ENCODE measurements at places on chromosomes 7 and 10.
A peak's percentile ranks its signal among the peaks of the same experiment; 100 is the strongest.

DNA sequence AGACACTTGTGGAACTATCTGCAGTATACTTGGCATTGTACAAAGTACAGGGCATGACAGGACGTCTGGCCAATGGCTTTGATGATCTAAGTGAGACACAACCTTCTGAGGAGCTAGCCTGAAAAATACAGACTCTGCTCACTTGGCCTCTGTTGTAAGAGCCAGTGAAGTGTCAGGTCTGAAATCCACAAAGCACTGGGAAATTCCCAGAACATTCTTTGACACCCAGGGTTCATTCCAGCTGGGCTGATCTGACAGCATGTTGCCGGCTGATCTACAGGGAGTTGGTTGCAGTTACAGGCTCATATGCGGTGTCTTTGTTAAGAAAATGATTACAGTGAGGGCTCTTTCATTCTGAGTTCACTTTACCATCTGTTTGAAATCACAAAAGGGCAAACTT, 354.6 kb downstream of the PHF14 start:
- DNase-seq: no peak

GRCh38 chr7:154931906-154932305, 71.0 kb downstream of the PAXIP1 start:
- DNase-seq: no peak

DNA sequence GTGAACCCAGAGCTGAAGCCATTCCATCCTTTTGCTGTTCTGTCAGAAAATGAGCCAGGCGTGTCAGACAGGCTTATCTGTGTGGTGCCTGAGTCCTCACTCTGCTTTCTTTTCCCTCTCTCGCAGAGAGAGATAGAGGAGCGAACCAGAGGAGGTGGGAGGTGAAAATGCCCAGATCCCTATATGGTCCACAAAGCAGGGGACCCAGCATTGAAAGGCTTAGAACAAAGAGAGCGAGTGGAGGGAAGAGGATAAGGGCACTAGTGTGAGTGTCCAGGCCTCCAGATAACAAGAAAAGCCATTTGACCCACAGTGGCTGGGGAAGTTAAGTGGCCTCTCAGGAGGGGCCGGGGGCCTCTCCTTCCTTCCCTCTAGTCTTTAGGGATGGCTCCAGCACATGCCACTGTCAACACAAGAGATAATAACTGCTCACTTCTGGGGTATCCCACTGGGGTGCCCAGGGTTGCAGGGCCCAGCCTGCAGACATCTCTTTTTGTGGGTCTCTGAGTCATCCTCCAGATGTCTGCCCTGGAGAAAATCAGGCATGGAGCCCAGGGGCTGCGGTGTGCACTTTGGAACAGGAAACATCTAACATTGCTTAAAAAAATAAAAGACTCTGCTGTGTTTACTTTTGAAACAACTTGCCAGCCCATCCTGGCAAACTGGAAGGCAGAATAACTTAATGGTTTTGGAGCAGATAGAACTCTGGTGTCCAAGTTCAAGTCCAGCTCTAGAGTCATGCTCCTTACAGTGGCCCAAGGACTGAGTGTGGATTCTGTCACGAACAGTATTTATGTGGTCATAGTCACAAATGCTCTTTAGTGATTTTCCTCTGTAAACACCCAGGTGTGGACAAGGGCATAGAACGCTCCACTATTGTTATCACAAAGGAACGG, 189.5 kb downstream of the CXCL12 start:
- no peak for DNase-seq

DNA sequence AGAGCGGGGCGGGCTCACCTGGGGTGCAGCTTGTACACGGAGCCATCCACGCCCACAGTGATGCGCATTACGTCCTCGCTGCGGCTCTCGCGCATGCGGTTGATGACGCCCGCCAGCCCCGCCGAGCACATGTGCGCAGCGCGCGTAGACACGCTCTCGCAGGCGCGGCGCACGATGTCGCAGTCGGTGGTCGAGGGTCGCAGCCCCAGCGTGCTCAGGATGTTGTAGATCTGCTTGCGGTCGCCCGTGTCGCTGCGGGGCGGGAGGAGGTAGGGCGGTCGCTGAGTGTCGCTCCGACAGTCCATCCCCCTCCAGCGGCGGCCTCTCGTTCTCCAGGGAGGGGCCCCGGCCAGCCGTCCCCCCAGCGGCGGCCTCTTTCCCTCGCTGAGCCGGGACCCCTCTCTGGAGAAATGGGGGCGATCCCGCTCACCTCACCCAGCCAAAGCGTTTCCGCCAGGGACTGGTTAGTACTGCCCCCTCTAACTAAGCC, 4.4 kb upstream of the MYL7 start:
- no peak for DNase-seq

GRCh38 chr10:86711513-86712316, 43.4 kb downstream of the LDB3 start:
- no peak for DNase-seq

DNA sequence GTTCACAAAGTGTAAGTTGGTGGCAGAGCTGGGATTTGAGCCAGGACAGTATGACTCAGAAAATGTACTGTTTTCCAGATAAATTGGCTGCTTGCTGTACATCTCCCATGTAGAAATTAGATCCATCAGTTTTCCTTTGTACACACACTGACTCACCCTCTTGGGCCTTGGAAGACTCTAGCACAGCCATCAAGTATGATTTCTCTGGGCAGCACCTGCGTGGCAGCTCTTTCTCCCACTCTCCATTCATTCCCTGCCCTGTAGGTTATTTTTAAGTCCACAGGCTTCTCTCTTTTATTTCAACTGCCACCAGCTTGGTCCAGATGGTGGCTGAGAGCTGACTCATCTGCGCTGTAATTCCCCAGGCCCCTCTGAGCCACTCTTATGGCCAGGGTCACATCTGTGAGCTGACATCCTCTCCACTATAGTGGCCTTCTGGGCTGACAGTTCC, 28.3 kb upstream of the SDK1 start:
- DNase-seq: no peak

DNA sequence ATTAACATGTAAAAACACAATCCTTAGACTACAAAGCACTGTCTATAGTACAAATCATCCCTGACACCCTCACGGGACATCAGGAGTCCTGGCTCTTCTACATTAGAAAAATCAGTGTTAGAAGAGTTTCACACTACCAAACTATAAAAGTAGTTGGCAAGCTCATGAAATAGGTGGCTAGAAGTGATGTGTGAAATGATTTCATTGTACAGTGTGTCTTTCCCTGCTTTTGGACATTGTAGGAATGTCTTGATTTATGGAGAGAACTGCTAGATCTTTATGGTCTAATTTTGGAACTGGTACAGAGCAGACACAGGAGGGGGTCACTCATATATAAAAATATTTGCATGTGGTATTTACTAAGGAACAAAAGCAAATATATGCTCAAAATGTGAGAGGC, 33.2 kb downstream of the SEMA3A start:
- DNase-seq: no peak

DNA sequence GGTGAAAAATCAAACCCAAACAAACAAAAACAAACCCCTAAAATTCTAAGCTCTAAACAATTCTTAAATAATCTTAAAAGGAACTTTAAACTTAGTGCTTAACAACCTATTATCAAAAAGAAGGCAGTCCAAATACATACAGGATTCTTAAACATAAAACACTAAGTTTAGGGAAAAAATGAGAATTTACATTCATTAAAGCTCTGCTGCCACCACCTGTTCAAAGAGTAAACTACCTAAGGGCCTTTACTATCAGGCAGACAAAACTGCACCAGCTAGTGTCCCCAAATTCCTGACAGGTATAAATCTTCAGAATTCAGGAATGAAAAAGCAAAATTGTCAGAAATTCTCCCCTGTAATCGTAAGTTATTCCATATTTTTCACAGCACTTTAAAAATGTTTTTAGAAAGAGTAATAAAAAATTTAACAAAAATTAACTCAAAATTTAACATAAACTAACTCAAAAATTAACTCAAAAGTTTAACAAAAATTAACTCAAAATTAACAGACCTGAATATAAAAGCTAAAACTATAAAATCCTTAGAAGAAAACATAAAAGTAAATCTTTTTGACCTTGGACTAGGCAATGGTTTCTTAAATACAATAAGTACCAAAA, 55.1 kb downstream of the PDZD8 start:
- DNase-seq: no peak

GRCh38 chr10:81013771-81014170, 476.1 kb downstream of the SH2D4B start:
- DNase-seq: no peak

- DNase-seq: no peak
These were observed 193.5 kb downstream of the AUTS2 start for GRCh38 chr7:69791739-69792138.

DNA sequence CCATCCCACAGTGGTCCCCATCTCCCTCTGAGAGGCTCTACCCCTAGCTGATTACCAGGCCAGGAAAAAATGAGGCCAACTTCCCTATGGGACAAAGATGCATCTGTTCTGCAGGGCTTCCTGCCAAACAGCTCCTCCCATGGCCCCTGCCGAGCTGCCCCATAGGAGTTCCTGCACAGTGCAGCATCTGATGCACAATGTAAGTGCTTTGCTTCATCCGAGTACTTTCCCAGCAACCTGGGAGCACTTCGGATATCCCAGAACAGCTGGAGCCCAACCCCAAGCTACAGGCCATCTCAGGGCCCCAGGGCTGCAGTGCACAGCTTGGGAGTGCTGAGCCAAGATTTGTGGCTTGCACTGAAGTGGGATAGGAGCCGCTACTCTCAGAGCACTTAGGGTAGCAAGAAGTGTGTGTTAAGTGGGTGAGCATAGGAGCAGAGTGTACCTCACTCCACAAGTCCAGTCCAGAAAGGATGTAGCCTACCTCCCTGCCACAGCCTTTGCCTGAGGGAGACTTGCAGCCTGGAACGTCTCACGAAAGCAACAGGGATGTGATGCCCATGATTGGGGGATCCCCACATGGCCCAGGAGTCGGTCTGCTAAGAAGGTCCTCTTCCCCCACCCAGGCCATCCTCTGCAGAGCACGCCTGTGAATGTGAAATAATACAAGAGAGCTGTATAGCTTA, 209.6 kb upstream of the VWC2 start:
- no peak for DNase-seq

- peak; percentile 86 for DNase-seq
These were observed 18.0 kb downstream of the MACC1 start for GRCh38 chr7:20199015-20199737.

- DNase-seq: no peak
These were observed 61.6 kb upstream of the ANKRD1 start for GRCh38 chr10:90982406-90983008.

DNA sequence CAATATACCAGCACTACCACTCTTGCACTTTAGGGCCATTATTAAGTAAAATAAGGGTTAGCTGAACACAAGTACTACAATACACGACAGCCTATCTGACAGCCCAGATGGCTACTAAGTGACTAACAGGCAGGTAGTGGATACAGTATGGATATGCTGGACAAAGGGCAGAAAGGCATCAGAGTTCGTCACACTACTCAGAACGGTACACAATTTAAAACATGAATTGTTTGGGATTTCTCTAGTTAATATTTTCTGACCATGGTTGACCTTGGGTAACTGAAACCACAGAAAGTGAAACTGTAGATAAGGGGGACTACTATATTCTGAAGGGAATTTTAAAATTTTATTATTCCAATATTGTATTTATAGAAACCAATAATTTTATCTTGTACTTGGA, 101.3 kb upstream of the SKAP2 start:
- no peak for DNase-seq

DNA sequence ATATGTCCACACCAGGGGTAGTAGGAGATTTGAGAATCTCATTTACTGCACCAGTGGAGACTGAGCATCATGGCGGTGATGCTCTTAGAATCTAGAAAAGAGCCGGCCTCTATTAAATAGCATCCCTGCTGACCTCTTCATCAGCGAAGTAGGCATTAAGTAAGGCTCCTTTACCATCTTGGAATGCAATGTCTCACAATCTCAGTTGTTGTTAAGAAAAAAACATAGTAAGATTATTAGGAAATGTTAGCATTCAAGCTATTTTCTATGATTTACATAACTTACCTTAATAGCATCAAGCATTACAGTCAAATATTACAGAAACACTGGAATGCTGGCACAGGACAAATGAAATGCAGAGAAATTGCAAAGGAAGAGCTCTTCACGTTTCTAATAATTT, 54.5 kb downstream of the ORC5 start:
- DNase-seq: no peak

DNA sequence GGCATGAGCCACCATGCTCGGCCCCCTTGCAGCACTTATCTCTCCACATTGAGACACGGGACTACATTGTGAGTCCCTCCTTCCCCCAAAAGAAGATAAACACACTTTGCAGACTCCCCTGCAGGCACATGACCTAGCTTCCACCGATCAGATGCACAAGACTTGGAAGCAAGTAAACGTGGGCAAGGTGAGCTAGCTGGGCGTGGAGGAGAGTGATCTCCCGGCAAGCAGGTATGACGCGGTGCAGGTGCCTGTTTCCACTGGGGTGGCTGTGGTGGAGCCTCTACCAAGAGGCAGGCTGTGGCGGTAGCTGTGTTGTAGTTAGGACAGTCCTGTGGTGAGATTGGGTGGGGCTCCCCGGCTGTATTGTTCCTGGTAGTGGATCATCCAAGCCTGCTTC, 7.7 kb upstream of the COMTD1 start:
- DNase-seq: no peak

GRCh38 chr7:140621401-140622021, 19.1 kb downstream of the DENND2A start:
- DNase-seq: no peak

- no peak for DNase-seq
These were observed 153.1 kb upstream of the MEOX2 start for GRCh38 chr7:15839416-15840100.

Measured in SIG-M5 (cell line).